Activated CD8-positive, alpha-beta memory T cell treated with anti-CD3 and anti-CD28 coated beads for 1 hour (primary cell): ENCODE measurements at places on chromosomes 2 and 18.

GRCh38 chr2:52916981-52917380 is 850.6 kb upstream of the CHAC2 start:
- DNase-seq: no peak

- no peak for DNase-seq
Observed at GRCh38 chr2:181047829-181048228, 67.4 kb downstream of the UBE2E3 start.

DNA sequence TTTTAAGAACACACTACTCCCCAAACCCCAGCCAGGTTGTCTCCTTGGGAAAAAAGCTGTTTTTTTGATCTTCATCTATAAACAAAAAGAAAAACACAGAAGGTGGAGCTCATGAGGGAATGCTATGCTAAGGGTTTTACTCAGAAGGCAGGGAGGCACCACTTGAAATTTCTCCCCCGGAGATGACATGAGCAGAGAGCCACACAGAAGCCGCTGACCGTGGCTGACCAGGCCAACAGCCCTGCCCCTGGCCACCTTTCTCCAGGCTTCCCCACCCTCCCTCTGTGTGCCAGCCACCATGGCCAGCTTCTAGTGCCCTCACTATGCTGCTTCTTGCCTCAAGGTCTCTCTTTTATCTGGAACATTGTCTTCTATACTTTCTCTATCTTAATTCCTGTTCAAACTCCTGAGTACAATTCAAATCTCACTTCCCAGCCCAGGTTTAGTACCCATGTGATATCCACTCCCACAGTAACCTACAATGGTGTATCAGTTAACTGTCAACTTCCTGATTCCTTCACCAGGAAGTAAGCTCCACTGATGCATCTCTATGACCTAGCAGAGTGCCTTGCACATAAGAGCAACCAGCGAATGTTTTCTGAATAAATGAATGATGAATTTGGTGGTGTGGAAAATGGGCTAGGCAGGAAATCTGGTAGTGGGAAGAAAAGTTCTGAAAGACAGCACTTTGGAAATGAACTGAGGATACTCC is 15.3 kb downstream of the LAPTM4A start:
- DNase-seq: no peak

GRCh38 chr2:58032016-58032763 is 14.4 kb upstream of the VRK2 start:
- no peak for DNase-seq

- DNase-seq: no peak
Observed at GRCh38 chr2:168560817-168561499, 104.9 kb downstream of the CERS6 start.

DNA sequence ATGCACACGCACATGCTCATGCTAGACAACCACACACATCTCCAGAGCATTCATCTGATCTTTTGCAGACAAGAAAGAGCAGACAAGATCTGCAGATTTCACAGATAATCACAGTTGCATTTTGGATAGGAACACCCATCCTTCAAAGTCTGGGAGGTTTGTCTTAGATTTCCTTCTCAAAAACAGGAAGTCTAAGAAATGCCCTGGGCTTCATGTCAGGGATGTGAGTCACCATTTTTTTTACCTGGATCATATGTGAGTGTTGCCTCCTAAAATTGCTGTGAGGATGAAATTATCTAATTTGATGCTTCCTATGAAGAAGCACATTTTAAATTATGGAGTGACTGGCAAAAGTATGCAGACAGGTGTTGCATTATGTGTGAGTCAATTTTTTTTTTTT is 46.1 kb downstream of the SRD5A2 start:
- no peak for DNase-seq
